ENCODE measurements at places on chromosomes 1 and 21.
A peak's percentile ranks its signal among the peaks of the same experiment; 100 is the strongest.

DNA sequence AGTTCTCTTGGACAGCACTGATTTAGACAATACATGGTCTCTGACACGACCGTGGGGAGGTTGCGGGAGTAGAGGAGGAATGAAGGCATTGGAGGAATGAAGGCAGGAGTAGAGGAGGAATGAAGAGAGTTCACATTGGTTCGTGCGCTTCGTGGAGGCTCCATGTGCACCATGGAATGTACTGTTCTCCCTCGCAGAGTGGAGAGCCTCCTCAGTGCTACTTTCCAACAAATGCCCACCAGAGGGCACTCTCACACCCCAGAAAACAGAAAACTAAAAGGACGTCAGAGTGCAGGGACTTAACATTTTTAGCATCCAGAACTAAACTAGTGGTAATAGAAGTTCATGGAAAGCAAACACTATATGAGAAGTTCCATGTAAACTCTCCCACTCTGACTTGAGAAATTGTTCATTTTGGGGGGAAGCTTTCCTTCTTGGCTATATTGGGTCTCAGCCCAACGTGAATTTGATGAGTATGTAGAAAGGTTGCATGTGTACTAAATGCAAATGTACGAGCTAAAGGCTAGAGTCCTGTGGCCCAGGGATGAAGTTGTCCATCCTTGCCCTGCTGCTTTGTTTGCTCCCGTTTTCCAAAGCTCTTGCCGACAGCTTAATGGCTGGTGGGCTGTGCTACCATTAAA lies 211.6 kb downstream of the LMX1A start:
- DNase-seq = peak; percentile 53

GRCh38 chr1:24226749-24227148 lies 39.7 kb upstream of the IFNLR1 start:
- no peak for DNase-seq

- no peak for DNase-seq
These were observed 34.5 kb downstream of the NTNG1 start for GRCh38 chr1:107175102-107175909.

DNA sequence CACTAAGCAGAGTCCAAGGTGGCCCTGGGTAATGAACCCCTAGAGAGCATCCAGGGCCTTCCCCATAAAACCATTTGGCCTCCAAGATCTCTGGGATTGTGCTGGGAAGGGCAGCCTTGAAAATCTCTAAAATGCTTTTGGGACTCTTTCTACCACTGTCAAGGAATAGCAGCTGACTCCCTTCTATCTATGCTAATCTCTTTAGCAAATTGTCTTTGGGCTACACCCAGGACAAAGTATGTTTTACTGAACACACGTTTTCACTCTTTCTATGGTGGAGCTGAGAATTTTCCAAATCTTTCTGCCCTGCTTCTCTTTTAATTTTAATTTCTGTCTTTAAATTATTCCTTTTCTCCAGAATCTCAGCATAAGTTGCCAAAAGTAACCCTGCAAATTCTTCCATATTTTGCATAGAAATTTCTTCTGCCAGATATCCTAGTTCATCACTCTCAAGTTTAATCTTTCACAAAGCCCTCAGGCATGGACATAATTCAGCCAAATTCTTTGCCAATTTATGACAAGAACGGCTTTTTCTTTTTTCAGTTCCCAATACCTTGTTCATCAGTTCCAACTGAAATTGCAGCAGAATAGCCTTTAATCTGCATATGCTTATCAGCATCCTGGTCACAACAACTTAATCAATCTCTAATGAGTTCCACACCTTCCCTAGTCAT lies 687.0 kb upstream of the ADGRL4 start:
- no peak for DNase-seq

DNA sequence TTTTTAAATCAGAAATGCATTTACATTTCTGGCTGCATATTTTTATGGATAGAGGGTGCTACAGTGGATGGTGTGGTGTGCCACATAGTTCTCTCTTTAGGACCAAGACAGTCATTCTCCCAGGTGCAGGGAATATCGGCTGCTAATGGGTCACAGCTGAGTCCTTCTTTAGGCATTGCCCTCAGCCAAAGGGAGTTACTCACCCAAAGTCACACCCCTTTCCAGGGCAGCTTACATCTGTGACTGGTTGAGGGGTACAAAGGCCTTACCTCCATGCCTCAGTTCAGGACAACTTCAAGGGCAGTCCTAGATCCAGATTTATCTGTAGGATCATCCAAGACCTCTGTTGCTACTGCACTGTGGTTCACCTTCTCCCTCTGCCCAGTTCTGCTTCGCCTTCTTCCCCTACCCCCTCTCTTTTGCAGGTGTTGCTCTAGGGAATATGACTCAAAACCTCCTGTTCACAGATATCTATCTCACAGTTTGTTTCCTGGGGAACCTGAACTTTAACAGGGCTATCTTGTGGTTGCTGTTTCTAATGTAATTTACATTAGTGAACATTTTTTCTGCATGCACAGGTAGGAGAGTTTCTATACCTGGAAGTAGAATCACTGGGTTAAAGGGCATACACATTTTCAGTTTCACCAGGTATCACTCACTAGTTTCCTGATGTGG lies 413.9 kb downstream of the RPS6KC1 start:
- DNase-seq = no peak

- no peak for DNase-seq
These were observed 16.8 kb downstream of the CXADR start for GRCh38 chr21:17529648-17530047.

- peak; percentile 48 for DNase-seq
These were observed 1.5 kb downstream of the LSS start for GRCh38 chr21:46226920-46227599.

DNA sequence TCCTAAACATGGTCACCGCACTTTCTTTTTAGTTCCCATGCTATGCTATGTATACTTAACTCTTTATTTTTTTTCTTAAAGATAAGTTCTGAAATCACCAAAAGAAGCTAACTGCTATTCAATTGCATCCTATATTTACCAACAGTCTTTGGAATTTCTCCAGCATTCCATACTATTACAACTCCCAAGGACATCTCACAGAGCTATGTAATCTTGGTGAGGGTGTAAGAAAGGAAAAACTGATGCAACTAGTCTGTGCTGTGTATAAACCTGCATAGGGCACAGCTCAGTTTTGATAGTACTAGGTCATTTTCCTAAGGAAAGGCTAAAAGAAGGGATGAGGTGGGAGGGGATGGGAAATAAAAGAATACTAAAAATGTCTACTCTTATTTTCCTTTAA lies 78.0 kb downstream of the PTPN14 start:
- no peak for DNase-seq

DNA sequence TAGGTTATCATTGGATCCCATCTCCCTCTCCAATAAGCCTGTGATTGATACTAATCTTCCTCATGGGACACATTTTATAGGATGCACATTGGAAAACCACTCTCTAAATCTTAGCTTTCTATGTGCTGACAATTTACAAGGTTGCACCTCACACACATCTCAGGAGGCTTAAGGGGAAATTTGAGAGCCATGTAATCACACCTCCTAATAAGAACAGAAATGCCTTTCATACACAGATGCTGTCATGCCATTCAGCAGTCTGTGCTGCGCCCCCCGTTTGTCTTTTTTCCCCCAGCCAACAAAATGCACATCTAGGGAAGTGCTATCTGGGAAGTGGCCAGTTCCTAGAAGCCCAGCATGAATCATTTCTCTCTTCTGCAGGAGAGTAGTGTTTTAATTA lies 154.5 kb downstream of the ST6GALNAC5 start:
- DNase-seq = no peak

GRCh38 chr1:48031676-48032075 lies 34.5 kb upstream of the TRABD2B start:
- no peak for DNase-seq

DNA sequence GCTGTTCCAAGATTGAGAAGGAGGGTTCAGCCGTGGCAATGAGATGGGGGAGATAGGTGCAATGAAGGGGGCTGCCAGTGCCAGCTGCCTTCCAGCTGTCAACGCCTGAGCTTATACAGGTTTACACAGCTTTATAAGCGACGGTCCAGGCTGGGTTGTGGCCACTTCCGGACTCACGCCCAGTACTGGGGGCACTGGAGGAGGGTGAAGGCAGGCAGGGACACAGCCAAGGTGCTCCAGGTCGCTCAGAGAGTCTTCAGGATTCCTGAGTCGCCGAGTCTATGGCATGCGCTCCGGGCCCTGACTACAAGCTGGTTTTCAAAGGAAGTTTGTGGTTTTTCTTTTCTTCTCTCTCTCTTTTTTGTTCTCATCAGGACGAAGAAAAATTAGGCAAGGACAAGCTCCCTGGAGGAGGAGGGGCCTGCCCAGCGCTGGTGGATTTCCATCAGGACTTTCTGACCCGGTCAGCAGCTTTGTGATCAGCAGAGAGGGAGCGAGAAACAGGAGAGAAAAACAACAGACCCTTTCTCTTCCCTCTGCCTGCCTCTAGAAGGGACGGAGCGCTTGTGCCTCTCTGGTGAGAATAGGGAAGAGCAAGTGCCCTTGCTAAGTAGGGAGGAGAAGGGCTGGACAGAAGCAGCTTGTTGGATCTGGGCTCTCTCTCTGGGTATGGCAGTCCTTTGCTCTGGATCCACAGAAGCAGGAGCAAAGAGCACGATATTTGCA lies at the start of gene MINDY1:
TSS of gene MINDY1 (minus strand) at position 576 of the 726 bp plus-strand sequence. CDS start 4,285 bp downstream, outside the sequence.
- DNase-seq = peak; percentile 95

- no peak for DNase-seq
These were observed 1.7 kb upstream of the C1orf185 start for GRCh38 chr1:51100264-51100880.

- no peak for DNase-seq
These were observed 1.7 kb downstream of the BACE2 start for GRCh38 chr21:41169701-41170100.

GRCh38 chr1:176183618-176184017 lies 23.5 kb downstream of the COP1 start:
- DNase-seq = no peak

DNA sequence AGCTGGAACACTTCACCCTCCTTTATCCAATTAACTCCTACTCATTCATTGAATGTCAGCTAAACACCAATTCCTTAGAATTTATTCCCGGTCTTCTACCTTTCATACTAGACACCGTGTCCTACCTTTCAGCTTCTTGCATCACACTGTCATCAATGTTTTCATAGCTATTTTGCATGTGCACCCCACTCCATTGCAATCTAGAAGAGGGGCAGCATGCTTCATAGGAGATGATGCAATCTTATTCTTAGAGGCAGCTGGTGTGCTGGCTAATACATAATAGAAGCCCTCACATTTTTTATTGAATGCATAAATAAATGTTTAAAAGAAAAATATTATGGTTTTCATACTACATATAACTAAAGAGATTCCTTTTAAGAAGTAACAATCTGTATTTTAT lies 123.6 kb downstream of the DSCAM start:
- no peak for DNase-seq

- DNase-seq = peak; percentile 82
These were observed 60.1 kb downstream of the F3 start for GRCh38 chr1:94481473-94481933.

GRCh38 chr1:91529856-91530255 lies 29.2 kb downstream of the CDC7 start:
- no peak for DNase-seq

DNA sequence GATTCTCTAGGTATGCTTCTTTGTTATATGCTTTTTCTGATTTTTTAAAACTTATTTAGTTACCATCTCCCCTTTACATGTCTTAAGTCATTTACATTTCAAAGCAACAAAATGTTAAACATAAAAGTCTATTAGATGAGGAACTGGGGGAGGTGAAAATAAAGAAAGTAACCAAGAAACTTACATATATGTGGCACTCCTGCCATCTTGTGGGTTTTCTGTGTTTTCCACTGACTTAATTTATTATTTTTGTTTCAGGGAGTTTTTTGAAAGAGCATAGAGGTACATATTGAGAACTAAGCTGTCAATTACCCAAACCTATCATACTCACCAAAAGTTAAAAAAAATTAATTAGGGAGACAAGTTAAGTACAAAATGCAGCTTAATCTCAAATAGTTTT lies 1531.1 kb downstream of the MRPL39 start:
- DNase-seq = no peak

- DNase-seq = no peak
These were observed 85.5 kb downstream of the OBSCN start for GRCh38 chr1:228293393-228293792.

- peak; percentile 32 for DNase-seq
These were observed 8.8 kb downstream of the ZNF683 start for GRCh38 chr1:26363549-26364448.

DNA sequence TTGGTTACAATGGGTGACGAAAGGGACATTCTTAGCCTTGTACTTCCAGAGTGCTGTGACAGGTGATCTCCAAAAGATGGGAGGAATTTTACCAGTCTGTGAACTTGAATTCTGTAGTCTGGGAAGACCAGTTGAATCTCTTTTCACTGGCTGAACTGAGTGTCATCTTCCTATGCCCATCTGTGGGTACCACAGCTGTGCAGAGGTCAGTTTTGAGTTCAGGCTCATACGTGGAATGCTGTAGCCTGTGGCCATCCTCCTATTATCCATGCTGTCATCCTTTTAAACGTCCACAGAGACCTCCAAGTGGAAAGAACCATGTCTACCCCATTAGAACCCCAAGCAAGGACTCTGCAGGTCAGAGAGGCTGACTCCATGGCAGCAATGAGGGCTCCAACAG lies 32.1 kb downstream of the TMEM51 start:
- no peak for DNase-seq

GRCh38 chr1:154324241-154324640 lies 1.1 kb upstream of the ATP8B2 start:
- DNase-seq = no peak

GRCh38 chr1:222970040-222970439 lies 155.2 kb downstream of the DISP1 start:
- DNase-seq = no peak

- no peak for DNase-seq
These were observed 528.2 kb downstream of the MRPL39 start for GRCh38 chr21:25079053-25079452.

DNA sequence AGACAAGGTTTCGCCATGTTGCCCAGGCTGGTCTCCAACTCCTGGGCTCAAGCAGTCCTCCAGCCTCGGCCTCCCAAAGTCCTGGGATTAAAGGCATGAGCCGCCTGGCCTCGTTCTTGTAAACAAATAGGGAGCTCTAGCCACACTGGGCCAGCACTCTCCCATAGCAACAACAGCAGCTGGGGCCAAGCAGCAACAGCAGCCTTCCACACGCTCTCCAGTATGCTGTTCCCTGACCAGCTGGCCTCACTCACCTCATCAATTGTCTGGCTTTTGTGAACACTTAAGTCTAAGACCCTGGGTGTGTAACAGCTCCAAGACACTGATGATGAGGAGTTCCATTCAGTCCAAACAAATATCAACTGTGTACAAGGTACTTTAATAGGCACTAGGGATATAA lies 16.9 kb upstream of the GLIS1 start:
- no peak for DNase-seq

GRCh38 chr21:34907461-34908418 lies 141.4 kb downstream of the RUNX1 start:
- DNase-seq = no peak

GRCh38 chr1:43069461-43070050 lies 102.5 kb downstream of the EBNA1BP2 start:
- DNase-seq = peak; percentile 12

- DNase-seq = no peak
These were observed 145.2 kb downstream of the NTMT2 start for GRCh38 chr1:170290991-170291390.

- DNase-seq = no peak
These were observed 6.3 kb upstream of the PADI1 start for GRCh38 chr1:17198476-17199258.
